Stimulated activated naive CD4-positive, alpha-beta T cell treated with Interleukin-2 at 50 U/mL for 16 hours (primary cell): ENCODE measurements at places on chromosomes 3 and 15.

- no peak for DNase-seq
These were observed 166.8 kb downstream of the THSD4 start for GRCh38 chr15:71282076-71282475.

DNA sequence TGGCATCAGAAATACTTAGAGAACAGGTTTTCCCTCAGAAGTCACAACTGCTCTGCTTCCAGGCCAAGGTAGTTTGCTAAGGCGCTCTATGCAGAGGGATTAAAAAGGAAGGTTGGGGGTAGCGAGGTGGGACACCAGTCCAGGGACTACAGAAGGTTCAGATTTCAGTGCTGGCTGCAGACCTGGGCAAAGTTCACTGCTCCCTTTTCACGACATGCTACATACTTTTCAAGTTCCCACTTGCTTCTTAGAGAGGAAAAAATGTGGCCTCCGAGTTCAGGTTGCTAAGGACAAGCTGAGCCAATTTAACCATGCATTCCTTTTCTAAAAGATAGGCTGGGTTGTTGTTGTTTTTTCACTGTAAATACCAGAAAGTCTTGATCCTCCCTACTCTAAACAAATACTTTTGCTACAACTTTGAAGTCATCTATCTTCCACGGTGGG lies 158.6 kb upstream of the NR2F2 start:
- no peak for DNase-seq

- no peak for DNase-seq
These were observed 284.5 kb downstream of the XXYLT1 start for GRCh38 chr3:194986208-194987043.

GRCh38 chr3:42632146-42632545 lies 21.4 kb upstream of the ZBTB47 start:
- DNase-seq = no peak

DNA sequence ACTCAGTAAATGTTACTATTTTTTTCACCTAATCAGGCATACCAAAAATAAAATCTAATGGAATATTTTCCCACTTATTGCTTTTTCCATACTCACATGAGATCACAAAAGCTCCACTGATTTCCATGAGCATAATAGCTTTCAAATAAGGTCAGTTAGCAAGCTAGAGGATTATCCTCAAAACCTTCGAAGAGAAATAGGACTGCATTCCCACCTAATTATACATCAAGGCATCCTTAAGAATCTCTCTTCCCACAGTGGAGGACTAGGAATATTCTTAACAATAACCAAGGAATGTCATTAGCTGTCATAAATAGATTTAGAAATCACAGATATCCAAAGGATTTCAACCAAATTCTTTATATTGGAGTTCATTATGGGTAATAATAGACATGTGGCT lies 127.9 kb upstream of the STT3B start:
- no peak for DNase-seq

- no peak for DNase-seq
These were observed at the start of gene CYFIP1 for GRCh38 chr15:22980189-22981050. CYFIP1 (minus strand) TSS chr15:22980368; CDS start chr15:22947285, 33,083 bp downstream.

GRCh38 chr3:79979990-79980389 lies 212.2 kb upstream of the ROBO1 start:
- no peak for DNase-seq

- DNase-seq = no peak
These were observed 262.0 kb upstream of the KCNH8 start for GRCh38 chr3:18886331-18886730.

- no peak for DNase-seq
These were observed 80.4 kb upstream of the LMCD1 start for GRCh38 chr3:8421267-8421666.

DNA sequence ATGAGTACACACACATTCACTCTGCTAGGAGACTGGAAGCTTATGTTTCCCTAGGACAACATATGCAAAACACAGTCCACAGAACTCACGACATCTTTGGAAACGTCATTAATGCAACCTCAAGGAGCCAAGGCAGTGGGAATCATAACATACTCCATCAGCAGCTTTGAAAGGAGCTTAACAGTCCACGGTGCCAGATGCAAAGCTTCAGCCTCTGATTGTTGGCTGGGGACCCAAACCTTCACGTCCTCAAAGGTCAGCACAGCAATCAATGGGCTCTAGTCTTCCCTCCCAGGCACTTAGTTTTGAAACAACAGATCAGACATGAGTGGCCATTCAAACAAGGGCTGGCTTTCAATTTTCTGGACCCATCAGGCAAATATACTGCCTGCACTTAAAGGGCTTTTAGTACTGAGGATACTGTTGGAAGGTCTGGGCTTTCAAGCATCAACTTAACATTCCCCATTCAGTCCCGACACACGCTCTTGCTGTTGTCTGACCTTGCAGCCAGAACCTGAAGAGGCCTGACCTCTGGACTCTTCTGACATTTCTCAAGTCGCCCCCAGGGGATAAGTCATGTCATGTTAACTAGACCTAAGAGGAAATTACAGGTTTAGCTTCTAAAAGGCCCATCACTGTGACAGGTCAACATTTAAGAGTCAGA lies 223.0 kb downstream of the PDZRN3 start:
- DNase-seq = no peak

DNA sequence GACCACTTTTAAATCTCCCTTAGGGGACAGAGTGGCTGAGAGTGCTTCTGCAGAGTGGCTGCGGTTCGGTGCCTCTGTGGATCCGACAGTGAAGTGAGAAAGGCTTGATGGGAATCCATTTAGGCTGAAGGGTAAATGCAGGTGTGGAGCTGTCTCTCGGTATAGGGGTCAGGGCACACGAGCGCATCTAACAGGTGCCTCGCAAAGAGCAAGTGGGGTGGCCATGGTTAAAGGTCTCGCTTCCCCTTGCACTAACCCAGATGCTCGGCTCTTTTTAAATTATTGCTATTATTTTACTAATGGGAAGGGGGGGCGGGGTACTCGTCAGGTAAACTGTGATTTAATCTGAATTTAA lies 598 bp upstream of the GJD2 start:
- DNase-seq = no peak

GRCh38 chr3:138443521-138444503 lies 9.4 kb downstream of the ESYT3 start:
- DNase-seq = no peak

DNA sequence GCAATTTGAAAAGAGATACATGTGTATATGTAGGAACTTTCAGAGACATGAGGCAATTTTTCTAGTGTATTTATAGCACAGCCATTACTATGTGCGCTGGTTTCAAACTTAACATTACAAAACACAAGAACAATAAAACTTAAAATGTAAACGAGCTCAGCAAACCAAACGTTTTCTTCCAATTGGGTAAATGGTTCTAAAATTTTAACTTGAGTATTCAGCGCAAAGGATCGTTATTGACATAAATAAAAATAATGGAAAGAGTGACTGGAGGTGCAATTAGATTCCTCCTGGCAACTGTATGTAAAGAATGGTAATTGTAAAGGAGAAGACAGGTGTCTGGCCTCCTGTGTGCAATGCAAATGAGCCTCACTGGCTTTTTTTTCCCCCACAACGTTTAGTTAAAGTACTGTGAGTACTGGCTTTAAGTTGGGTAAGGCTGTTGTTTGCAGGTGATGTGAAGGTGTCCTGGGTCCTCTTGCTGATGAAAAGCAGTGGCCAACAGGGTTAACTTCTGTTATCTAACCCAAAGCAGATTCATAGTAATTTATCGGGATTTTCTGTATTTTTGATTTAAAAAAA lies 14.1 kb upstream of the GADL1 start:
- DNase-seq = no peak

DNA sequence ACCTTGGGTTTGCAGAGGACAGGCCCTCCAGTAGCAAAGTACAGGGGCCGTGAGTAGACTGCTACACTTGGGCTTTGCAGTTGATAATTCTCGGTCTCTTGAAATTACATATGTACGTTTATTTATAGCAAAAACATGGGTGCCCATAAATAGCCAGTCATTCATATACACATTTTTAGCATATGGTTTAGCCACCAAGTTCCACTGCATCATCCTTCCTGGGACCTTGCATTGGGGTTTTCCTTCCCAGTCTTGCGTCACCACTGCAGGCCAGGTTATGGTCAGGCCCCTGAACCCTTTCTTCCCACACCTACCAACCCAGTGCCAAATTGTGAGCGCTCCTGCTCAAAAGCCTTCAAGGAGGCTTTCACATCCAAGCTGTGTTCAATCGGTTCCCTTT lies 12.7 kb downstream of the KLHL25 start:
- DNase-seq = no peak

- DNase-seq = no peak
These were observed 207.9 kb upstream of the RGMA start for GRCh38 chr15:93296759-93297500.

DNA sequence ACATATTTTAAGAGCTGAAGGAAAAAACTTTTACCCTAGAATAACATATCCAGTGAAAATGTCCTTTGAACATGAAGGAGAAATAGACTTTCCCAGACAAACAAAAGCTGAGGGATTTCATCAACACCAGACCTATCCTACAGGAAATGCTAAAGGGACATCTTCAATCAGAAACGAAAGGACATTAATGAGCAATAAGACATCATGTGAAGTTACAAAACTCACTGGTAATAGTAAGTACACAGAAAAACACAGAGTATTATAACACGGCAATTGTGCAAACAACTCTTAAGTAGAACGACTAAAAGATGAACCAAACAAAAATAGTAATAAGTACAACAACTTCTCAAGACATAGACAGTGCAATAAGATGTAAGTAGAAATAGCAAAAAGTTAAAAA lies 3.5 kb upstream of the ZSCAN2 start:
- no peak for DNase-seq

DNA sequence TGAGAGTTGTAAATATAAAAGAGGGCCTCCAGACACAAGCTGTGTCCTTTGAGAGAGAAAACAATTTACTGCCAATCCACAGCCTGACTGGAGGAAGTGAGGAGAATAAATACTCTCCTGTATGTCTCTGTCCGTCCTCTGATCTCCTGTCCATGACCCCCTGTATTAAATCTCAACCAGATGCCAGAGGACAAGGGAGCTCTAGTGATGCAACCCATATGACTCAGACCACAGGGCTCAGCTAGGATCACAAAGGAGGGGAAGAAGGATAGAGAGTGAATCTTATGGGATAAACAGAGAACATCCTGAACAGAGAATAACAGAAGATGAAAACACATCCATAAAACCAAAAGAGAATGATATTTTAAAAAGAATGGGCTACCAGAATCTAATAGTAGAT lies 482.6 kb downstream of the PLOD2 start:
- no peak for DNase-seq

- peak; percentile 28 for DNase-seq
These were observed 30.6 kb downstream of the TBC1D2B start for GRCh38 chr15:78046796-78047341.

DNA sequence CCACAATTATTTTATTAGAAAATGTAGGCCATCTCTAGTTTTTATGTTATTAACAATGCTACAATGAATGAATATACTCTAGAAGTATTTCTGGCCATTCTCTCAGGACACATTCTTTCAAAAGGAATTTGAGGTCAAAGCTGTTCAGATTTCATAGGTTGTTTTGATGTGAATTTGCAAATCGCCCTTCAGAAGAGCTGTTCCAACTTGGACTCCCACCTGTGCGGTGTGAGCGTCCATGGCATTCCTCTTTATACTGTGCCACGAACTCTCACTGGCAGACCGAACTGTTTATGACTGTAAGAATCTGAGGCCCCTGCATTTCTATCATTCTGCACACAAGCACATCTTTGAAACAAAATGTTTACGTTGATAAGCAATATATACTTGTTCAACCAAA lies 18.6 kb upstream of the SLC24A5 start:
- DNase-seq = no peak

DNA sequence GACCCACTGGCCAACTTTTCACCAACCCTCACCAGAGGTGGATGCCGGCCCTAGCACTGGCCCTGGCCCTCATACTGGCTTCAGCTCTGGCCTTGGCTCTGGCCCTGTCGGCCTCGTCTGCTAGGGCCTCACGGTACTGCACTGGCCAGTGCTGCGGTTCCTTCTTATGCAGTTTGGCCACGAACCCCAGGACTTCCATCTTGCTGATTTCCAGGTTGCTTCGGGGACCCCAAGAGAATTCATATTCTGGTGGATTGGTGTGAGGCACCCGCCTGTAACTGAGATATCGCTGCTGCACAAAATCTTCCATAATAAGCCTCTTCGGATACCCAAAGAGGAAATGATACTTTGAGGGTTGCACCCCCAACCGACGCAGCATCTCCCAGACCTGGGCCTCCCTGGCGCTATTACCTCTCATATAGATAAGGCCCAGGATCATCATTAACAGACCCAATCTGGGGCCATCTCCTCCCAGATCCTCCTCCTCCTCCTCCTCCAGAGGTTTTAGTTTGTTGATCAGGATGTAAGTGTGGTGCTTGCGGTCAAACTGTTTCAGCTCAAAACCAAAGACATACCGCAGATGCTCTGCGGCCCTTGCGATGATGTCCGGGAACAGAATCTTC lies 883 bp downstream of the MAGEF1 start:
- no peak for DNase-seq

GRCh38 chr3:65672871-65673815 lies 365.6 kb downstream of the MAGI1 start:
- DNase-seq = peak; percentile 1

GRCh38 chr3:78830470-78830869 lies 937.3 kb downstream of the ROBO1 start:
- DNase-seq = no peak

DNA sequence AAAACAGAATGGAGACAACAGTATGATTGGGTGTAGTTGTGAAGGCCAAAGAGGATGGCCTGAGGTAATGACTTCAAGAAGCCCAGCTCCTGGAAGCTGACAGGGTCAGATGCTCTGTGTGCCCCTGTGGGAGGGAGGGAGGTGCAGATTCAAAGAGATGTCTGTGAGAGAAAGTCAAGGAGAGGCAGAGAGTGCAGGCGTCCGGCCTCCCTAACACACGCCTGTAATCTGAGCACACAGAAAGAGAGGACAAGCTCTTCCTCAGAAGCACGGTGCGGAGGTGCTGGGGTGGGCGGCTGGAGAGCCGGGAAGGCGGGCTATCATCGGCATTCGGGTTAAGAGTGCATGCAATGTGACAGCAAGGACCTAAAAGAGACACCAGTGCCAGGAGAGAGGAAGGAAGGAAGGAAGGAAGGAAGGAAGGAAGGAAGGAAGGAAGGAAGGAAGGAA lies 238.2 kb upstream of the HES1 start:
- no peak for DNase-seq

GRCh38 chr3:35817216-35817615 lies 177.9 kb downstream of the ARPP21 start:
- DNase-seq = no peak

DNA sequence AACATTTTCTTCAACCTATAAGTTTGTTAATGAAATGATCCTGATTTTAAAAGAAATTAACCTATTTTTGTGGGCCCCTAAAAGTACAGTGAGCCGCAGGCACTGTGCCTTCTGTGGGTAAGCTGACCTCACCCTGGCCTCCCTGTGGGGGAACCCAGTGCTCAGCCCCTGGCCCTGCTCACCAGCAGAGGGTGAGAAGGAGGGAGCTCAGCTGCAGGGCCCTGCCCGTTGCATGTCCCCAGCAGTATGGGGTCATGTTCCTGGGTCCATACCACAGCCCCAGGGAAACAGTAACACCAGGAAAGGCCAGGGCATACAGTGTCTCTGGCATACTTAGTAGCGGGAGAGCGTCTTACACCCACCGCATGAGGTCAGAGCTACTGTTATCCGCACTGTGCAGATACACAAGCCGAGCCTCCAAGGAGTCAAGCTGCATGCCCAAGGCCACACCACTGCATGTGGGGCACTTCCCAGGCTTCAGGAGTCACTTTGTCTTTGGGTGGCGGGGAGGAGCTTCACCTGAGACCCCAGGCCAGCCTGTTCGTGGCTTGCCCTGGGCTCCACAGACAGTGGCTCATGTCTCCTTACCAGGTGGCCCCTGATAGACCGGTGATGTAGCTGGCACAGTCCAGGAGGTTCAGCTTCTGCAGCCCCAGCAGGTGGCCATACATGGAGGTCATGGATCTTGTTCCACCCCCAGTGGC lies 22.6 kb upstream of the EHD4 start:
- DNase-seq = no peak
